Hepatocyte (in vitro differentiated cells): ENCODE measurements at places on chromosomes 16 and 17.

DNA sequence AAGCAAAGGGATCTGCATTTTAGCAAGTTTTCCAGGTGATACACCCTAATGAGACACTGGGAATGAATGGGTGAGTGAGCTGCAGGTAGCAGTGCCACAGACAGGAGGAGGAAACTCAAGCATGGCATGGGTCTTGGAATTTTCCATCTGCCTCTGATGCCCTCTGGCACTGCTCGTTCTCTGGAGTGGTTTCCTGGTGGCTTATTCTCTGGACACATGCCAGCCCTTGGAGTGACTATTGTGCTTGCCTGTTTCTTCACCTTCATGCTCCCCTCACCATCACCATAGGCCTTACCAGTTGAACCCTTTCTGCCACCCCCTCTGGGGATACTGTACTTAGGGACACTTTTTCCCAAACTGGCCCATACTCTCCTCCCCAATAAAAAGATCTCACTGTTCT lies 1.6 kb downstream of the COASY start:
- no peak for DNase-seq

- DNase-seq = no peak
These were observed 9.8 kb downstream of the ST6GALNAC1 start for GRCh38 chr17:76633628-76634328.

DNA sequence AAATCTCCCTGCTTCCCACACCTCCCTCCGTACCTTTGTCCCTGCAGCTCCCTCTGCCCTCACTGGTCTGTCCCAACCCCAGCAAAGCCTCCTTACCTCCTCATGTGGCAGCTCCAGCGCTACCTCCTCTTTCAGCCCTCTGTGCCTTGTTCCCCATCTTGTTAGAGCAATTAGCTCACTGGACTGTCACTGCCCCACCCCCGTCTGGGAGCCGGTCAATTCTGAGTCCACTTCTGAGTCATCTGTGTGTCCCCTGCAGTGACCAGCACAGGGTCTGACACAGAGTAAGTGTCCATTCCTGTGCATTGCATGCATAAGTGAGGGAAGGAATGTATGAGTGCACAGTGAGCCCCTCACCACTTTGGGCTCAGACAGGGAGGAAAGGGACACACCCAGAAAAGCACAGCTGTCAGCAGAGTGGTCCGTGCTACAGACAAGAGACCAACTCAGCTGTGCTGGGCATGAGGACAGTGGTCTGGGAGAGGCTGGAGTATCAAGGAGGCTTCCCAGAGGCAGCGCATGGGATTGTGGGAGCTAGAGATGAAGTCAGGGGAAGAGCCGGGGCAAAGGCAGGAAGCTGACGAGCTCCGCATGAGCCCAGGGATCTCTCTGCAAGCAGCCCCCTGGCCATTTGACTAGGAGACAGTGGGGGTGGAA lies 45.9 kb downstream of the PITPNM3 start:
- no peak for DNase-seq

GRCh38 chr17:6914711-6915110 lies 81.1 kb upstream of the ALOX12 start:
- no peak for DNase-seq

GRCh38 chr17:44362459-44362948 lies 1.1 kb downstream of the FAM171A2 start:
- DNase-seq = no peak

GRCh38 chr17:48912476-48912875 lies 4.3 kb downstream of the UBE2Z start:
- DNase-seq = no peak

DNA sequence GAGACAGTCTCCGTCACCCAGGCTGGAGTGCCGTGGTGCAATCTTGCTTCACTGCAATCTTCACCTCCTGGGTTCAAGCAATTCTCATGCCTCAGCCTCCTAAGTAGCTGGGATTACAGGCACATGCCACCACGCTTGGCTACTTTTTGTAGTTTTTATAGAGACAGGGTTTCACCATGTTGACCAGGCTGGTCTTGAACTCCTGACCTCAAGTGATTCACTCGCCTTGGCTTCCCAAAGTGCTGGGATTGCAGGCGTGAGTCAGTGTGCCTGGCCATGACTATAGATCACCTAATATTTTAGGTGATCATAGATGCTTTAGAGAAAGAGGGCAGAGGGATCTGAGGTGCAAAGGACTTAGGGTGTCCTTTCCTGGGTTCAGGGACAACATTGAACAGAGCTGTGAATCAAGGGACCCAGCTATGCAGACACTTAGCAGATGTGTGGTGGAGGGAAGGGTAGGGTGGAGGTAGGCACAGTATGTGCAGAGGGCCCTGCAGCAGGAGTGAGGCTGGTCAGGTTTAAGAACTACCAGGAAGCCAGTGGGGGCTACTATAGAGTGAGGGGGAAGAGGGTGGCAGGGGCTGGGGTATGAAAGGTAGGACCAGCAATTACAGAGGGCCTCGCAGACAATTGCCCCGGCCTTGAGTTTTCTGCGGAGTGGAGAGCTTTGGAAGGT lies 116.5 kb downstream of the CMIP start:
- DNase-seq = no peak

- DNase-seq = no peak
These were observed 228.7 kb downstream of the MSI2 start for GRCh38 chr17:57484826-57485565.

DNA sequence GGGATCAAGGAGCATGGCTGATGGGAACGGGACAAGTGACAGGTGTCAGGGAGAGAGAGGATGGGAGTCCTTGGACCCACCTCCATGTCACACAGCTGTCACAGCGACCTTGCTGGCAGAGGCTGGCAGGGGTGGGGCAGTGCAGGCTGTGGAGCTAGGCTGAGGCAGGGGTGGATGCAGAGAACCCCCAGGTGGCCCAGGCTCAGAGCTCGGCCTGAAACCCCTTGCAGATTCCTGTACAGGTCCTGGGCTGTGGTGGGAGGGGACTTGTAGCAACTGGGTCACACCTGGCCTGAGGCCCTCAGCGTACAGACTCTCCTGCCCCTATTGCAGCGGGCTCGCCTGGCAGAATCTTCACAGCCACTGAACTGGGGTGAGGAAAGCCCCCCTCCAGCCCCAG lies 174.1 kb downstream of the NTN1 start:
- no peak for DNase-seq

DNA sequence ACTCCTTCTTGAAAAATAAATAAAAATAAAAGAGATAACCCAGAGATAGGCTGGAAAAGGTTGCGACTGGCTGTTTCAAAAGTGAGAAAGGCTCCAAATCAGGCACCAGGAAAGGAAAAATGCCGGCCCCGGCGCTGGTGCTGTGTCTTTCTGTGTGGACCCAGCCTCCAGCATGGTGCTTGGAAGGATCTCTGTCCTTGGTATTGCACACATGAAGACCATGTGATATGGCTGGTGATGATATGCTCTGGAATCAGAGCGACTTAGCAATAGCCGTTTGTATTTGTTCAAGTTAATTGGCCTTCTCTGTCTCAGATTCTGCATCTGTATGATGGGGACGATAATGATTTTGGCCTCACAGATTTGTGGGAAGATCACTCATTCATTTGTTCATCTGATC lies 3.4 kb downstream of the WSCD1 start:
- no peak for DNase-seq

DNA sequence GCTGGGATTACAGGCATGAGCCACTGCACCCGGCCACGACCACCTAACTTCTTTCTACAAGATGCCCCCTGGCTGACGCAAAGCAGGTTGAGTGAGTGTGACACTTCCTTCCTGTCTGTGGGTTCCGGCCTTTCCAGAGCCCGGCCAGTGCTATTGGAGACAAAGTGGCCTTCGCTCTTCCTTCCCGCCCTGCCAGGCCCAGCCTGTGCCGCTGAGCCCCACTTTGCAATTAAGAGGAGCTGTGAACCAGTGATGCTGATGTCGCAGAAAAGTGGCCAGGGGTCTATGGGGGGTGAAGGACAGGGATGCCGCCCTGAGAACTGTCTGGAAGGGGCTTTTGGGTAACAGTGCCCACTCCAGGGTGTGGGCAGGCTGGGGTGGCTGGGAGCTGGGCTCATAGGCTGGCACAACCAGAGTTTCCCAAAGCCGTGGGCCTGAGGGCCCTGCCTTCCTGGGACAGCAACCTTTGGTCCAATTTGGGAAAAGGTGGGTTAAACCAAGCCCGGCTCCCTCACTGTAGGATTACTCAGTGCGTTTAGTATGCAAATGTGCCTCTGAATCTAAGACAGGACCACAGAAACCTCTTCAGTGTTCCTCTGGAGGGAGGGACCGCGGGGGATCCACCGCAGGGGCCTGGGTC lies 174.9 kb downstream of the SEC14L1 start:
- no peak for DNase-seq

DNA sequence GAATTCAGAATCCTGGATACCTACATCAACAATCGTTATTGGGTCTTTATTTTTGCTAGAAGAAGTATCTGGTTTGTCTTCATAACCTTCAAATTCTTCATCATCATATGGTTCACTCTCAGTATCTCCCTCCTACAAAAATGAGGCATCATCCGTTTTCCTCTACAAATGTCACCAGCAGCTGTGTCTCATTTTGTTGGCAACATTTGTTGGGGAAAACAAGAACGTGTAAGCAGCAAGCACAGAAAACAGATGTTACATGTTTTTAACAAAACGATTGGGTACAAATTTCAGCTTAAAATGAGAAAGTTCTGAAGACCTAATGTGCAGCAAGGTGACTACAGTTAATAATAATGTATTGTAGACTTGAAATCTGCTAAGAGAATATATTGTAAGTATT lies 8.7 kb downstream of the CCDC47 start:
- DNase-seq = no peak

DNA sequence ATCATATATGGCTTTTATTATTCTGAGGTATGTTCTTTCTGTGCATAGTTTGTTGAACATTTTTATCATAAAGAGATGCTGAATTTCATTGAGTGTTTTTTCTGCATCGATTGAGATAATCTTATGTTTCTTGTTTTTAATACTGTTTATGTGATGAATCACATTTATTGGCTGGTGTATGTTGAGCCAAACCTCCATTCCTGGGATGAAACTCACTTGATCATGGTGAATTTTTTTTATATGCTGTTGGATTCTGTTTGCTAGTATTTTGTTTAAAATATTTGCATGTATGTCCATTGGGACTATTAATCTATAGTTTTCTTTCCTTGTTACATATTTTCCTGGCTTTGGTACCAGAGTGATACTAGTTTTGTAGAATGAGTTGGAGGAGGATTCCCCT lies 500.2 kb downstream of the CDH11 start:
- no peak for DNase-seq

DNA sequence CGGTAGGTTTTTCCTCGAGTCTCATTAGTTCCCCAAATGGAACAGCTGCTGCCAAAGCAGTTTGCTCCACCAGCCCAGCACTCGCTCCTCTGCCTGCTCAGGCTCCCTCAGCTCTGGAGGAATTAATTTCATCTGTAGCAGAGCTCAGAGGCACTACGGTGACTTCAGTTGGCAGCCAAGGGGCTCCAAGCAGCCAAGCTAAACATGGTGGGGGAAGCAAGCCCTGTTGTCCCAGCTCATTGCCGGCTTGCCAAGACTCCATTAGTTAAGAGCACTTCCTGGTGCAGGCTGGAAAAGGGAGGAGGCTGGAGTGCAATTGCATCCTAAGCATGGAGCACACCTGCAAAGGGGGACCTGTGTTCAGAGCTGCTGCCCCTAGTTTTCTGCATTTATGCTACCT lies 78.7 kb upstream of the GPRC5B start:
- no peak for DNase-seq

GRCh38 chr16:67415872-67416793 lies at the start of gene ZDHHC1:
TSS of gene ZDHHC1 (minus strand) at chr16:67416477. CDS start at chr16:67407775, 8,702 bp downstream.
- DNase-seq = peak; percentile 88

DNA sequence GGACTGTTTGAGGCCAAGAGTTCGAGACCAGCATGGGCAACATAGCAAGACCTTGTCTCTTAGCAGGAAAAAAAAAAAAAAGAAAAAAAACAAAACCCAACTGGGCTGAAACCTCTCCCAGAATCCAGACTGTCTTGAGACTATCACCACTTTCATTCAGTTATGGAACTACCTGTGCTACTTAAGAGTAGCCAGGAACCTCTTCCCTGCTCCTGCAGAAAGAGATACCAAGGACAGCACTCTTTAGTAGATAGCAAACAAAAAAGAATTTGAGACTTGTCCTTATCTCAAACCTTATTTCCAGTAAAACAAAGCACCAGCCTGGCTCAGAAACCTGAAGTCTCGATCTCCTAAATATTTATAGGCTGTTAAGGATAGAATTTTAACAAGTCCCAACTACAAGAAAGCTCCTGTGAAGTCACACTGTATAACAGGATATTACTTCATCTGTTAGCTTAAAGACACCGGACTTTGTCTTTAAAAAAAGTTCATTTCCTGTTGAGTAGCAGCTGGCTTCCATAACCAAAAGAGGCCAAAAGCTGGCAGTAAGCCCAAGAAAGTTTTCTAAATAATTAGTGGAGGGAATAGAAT lies 5.1 kb downstream of the CDR2 start:
- peak; percentile 24 for DNase-seq

DNA sequence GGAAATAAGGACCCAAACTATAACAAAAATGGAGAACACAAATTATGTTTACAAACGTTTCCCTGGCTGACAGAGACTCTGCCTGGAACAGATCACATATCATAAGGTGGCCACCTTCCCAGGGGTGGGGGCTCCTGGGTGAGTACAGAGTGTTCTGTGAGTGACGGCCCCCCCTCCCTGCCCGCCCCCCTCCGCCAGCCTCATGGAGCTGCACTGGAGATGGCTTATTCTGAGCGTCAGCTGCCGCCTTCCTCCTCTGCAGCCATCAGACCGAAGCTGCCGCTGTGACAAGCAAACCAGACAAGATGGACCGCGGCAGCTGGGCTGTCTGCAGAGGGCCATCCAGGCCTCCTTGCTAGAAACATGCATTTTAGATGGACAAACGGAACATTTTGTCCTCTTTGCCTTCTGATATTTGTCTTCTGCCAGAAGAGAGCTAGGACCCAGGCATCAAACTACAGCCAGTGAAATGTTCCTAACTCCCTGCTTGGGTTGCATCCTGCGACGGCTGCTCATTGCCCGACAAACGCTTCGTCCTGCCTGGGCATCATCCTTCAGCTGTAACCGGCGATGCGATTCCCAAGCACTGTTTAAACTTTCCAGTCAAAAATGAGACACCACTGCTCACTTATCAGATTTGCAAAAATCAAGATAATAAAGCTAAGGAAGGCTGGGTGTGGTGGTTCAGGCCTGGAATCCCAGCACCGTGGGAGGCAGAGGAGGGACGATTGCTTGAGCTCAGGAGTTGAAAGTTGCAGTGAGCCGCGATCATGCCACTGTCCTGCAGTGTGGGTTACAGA lies 15.3 kb upstream of the RPTOR start:
- no peak for DNase-seq

GRCh38 chr16:19833581-19833980 lies 51.1 kb downstream of the GPRC5B start:
- no peak for DNase-seq

- DNase-seq = no peak
These were observed 2.1 kb upstream of the IGSF6 start for GRCh38 chr16:21654466-21654865.

DNA sequence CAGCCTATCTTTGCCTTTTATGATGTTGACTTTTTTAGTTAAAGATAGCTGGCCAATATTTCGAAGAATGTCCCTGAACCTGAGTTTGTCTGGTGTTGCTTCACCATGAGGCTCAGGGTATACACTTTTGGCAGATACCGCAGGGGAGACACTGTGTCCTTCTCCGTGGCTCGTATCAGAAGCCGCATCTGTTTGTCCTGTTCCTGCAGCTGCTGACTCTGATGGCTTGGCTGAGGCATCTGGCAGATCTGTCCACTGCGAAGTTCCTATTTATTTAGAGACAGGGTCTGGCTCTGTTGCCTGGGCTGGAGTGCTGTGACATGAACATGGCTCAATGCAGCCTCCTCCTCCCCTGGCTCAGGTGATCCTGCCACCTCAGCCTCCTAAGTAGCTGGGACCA lies 93.5 kb downstream of the CRISPLD2 start:
- no peak for DNase-seq

- peak; percentile 77 for DNase-seq
These were observed 114.0 kb downstream of the C16orf95 start for GRCh38 chr16:87203060-87203656.

- DNase-seq = no peak
These were observed 18.0 kb downstream of the CSNK1D start for GRCh38 chr17:82255402-82255972.
